Motor neuron (in vitro differentiated cells): ENCODE measurements at places on chromosomes 2 and 18.
A peak's percentile ranks its signal among the peaks of the same experiment; 100 is the strongest.

- no peak for ATAC-seq
Measured at GRCh38 chr2:239222312-239222660, 178.5 kb downstream of the HDAC4 start.

DNA sequence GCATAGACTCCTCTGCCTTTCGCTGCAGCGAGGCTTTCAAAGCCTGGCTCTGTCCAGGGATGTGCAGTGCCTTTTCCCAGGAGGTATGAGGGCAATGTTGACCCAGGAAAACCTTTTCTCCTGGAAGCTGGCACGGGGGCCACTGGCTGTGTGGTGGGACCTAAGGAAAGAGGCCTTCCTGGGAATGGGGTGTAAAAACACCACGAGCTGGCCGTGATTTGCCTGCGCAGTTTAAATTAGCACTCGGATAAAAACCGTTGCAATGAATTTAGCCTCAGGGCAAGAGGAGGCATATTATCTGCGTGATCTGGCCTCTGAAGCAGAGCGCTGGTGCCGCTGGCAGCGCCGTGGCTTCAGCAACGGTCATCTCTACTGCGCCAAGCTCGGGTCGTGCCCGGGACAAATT is 3.0 kb downstream of the OSR1 start:
- no peak for ATAC-seq

DNA sequence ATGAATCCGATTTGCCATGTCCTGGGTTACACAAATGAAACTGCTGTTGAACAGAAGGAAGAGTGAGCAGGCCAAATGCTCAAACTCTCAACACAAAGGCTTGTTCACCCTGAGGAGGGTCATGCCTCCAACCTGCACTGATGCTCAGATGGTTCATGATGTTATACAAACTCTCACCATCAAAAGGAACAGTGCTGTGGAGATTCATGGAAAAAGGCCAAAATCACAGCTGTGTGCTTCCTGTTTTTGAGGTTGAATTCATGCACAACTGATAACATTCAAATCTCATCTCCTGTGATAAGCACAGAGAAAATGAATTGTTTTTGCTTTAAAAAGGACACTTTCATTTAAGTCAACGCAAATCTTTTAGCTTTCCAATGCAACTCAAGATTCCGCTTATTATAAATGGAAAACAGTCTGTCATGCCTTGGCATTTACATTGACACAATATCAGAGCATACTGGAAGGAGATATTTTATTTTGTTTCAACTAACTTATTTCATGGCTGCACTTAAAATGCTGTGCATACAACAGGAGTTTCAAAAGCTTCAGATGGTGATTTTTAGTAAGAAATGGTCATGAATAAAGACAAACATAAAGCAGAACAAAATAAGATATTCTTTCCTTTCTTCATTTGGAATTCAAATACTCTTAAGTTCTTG is 22.2 kb upstream of the TTN start:
- ATAC-seq = no peak

- ATAC-seq = no peak
Measured at GRCh38 chr18:27608742-27609141, 423.6 kb upstream of the CHST9 start.

DNA sequence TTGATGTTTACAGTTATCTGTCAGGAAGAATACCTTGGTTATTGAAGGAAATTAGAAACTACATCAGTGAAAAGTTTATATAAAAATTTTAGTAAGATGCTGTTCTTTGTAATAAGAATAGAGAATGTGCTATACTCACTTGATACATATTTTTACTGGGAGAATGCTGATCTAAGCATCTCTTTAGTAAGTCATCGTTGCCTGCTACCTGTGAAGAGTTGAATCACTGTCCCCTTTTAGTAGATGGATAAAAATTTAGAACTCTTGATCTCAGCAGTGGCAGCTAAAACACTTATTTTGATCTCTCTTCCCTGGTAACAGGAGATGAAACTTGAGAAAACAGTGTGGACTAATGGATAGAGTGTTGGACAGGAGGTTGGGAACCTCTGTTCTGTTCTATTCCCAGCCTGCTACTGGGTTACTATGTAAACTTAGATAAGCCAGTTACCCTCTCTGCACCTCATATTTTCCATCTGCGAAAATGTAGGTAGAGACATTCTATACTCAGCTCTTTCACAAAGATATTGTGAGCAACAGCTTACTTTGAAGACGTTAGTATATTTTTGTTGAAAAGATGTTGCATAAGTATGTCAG is 100.3 kb downstream of the FEZ2 start:
- no peak for ATAC-seq

DNA sequence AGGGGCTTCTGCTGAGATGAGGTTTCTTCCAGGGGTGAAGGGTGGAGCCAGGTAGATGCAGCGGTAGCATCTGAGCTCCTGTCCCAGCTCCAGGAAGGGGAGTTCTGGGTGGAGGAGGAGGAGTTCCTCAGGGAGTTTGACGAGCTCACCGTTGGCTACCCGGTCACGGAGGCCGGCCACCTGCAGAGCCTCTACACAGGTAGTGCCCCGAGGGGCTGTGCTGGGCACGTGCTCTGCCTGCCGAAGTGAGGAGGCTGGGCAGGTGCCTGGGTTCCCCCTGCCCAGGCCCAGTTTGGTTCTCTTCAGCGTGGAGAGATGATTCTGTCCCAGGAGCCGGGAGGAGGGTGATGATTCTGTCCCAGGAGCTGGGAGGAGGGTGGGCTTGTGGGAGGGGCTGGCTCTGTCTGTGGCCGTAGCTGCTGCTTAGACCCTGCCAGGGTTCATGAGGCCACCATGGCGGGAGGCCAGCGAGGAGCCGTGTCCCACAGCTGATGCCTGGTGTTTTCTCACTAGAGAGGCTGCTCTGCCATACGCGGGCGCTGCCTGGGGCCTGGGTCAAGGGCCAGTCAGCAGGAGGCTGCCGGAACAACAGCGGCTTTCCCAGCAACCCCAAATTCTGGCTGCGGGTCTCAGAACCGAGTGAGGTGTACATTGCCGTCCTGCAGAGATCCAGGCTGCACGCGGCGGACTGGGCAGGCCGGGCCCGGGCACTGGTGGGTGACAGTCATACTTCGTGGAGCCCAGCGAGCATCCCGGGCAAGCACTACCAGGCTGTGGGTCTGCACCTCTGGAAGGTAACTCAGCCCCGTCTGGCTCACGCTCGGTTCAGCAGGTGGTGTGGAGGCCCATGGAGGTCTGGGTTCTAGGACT is 8.2 kb downstream of the CAPN10 start:
- no peak for ATAC-seq

GRCh38 chr18:42623935-42624334 is 491.6 kb downstream of the RIT2 start:
- ATAC-seq = peak; percentile 93

DNA sequence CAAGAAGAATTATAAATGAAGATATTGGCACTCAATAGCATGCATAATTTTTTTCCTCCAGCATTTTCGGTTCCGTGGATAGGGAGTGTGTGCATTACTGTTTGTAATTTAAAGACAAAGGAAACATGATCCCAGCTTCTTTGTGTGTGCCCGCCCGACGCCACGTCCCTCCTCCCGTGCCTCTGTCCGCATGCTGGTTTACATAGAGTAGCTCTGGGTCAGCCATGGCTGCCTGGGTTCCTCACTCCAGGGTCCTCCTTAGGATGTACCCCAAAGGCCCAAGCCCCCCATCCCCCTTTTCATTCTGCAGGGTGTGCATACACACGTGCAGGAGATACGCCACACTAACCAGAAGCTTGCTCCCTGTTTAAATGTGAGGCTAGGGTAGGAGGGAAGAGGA is 214.7 kb downstream of the KLHL29 start:
- ATAC-seq = no peak

DNA sequence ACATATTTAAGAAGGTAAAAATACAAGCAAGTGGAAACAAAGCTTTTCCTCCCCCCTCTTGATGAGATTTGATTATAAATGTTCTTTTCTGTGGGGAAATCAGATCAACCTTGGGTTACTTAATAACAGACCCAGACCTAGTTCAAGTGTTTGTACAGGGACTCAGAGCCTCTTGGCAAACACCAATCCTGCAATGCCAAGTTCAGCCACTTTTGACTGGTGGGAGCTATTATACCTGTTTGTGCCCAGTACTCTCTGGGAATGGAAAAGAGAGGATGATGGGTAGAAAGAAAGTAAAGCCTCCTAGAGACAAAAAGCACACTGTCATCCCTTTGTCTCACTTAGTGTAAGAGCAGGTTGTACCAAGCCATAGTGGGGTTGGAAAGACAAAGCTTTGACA is 63.8 kb upstream of the EPHA4 start:
- ATAC-seq = no peak

GRCh38 chr2:239285071-239285931 is 115.5 kb downstream of the HDAC4 start:
- ATAC-seq = no peak

DNA sequence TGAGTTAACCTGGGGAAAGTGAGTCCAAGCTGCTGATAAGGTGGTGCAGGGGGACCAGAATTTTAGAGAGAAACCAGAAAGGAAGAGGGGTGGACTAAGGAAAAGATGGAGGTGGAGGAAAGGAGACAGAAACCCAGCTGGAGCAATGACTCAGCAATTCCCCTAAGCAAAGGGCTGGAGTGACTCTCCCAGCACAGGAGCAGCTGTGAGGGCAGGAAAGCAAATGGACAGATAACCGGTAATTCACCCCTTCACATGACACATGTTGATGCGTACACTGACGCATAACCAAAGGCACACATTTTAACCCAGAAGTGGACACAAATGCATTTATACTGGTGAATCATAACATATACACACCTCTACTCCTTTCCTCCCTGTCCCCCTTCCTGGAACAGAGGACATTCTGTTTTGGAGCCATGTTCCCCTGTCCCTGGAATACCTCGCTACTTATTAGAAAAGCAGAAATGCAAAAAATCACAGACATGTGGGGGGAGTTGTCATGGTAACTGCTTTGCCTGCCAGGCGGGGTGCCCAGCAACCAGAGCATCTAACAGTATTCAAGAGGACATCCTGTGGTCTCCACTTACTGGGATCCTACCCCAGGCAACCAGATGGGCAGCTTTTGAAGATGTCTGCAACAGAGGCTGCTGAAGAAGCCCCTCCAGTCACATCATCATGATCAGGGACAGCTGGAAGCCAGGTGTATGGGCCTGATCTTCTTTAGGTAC is 4.7 kb downstream of the CDK5R2 start:
- peak; percentile 70 for ATAC-seq

DNA sequence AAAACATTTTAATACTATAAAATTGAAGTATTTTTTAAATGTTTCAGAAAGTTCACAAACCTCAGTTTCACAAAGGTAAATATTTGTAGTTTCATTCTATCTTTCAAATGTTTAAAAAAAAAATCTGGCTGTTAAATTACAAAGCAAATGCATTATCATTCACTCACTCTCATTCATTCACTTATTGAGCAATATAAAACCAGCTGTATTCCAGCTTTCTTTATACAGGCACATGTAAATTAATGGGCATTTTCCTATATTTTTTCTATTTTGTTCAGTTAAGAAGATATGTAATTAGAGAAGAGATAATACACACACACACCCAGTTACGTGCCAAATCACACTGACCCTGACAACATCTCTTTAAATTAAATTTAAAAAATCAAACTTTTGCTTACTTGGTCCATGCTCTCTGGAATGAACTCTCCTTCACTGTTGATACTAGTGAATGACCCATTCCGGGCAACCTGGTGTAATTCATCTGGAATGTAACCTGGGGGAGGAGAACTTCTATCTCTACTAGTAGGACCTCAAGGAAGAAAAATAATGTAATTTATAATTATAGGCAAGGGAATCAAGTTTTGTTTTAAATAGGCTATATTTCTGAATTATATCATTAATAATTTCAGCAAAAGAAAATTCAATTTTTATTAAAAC is 32.5 kb upstream of the ERCC3 start:
- ATAC-seq = no peak

DNA sequence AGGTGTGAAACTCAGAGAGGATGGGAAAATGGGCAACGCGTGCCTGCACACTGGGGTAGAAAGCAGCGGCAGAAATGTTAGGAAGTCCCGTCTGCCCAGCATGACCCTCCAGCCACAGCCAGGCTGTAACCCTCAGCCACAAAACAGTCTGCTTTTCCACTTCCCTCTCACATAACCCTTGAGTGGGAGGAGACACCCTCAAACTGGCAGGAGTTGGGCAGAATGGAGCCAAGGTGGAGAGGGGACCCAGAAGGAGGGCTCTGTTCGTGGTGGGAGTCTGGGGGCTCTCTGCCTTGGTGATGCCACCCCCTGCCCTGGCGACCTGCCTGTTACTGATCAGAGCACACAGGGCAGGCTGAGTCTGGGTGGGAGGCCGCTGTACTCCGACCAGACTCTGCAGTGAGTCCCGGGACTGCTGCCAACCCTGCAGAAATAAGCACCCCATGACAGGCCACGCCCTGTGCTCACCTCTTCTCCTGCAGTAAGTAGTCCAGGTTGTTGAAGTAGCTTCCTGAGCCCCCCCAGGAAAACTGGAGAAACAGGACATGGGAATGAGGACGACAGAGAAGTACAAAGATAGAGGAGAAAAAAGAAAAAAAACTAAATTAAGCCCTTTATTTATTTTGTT is 16.0 kb downstream of the FAM178B start:
- peak; percentile 29 for ATAC-seq

DNA sequence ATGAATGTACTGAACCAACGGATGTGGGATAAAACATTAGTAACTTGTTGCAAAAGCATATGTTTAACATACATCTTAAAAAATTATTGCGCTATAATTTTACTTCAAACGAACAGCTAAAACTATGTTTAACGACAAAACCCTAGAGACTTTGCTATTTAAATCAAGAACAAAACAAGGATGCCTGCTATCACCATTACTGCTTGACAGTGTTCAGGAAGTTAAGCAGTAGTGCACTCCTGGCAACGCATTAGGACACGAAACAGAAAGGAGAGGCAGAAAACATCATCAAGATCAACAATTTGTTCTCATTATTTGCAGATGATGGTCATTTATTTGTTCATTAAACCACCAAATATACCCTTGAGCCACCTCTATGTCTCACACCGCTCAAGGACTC is 151.9 kb downstream of the GALNT1 start:
- no peak for ATAC-seq

DNA sequence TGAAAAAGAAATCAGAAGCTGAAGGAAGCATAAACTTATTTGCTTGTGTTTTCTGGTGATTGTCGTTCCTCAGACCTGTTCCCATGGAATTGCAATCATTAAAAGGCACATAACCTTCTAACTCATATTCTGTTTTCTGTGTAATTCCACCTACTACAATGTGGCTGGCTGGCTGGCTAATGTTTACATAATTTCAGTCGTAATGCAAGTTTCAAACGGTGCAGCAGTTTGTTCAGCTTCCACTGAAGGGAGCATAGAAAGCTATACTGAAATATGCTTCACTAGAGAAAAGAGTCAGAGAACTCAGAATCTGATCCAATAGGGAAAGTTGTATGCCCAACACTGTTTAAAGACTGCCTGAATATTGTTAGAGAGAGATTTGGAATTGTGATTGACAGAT is 27.1 kb upstream of the SCN7A start:
- ATAC-seq = no peak

- no peak for ATAC-seq
Measured at GRCh38 chr18:42339372-42339771, 384.3 kb downstream of the PIK3C3 start.

GRCh38 chr2:2890246-2890645 is 487.4 kb downstream of the EIPR1 start:
- ATAC-seq = no peak

- no peak for ATAC-seq
Measured at GRCh38 chr2:230924470-230925341, at the start of gene GPR55. Gene GPR55 (minus strand): TSS chr2:230925242. CDS start chr2:230910962, 14,280 bp downstream.

GRCh38 chr18:39208729-39209128 is 1643.1 kb upstream of the CELF4 start:
- no peak for ATAC-seq
